ENCODE measurements at places on chromosomes 11 and 22.
A peak's percentile ranks its signal among the peaks of the same experiment; 100 is the strongest.

- H3K4me3 ChIP-seq, result peak overlapping the region; percentile 86
- no peak for DNase-seq
- peaks cover 6% of the 10 kb centered on the region for H3K36me3 ChIP-seq
- H3K27me3 ChIP-seq, result no peaks in the 10 kb centered on the region
- peaks cover 41% of the 10 kb centered on the region for H3K4me1 ChIP-seq
Observed at GRCh38 chr11:73306069-73306841, 1.8 kb upstream of the ARHGEF17 start.

DNA sequence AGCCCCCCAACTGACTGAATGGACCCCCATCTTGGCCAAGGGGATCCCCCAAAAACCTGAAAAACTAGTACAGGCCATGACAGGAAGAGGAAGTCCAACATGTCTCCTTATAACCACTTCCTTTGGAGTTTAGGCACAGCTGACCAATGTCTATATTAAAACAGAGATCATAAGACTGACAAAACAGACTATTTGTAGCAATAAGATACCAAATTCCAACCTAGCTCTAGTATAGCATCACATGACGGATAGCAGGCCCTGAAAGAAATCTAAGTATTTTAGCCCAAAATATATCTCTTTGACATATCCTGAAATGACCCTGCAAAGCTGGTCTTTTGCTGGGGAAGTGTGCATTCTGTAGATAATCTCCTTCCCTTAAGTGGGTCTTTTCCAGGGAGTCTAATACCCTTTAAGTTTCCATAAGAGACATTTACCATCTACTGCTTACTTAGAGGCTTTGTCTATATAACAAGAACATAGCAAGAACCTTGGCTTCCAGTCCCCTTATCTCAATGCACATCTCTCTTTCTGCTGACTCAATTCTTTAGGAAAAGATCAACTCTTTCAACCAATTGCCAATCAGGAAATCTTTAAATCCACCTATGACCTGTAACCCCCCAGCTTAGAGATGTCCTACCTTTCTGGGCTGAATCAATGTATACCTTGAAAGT, 34.9 kb upstream of the ACER3 start:
- H3K4me1 ChIP-seq, result peaks cover 41% of the 10 kb centered on the region
- H3K36me3 ChIP-seq, result peaks cover 4% of the 10 kb centered on the region
- H3K4me3 ChIP-seq, result no peak overlapping the region
- H3K27ac ChIP-seq, result peak overlapping the region; percentile 50

GRCh38 chr11:112318184-112318591, 57.5 kb upstream of the PLET1 start:
- H3K36me3 ChIP-seq, result peaks cover 20% of the 10 kb centered on the region
- H3K4me3 ChIP-seq, result peak overlapping the region; percentile 47
- DNase-seq, result peak; percentile 95
- peaks cover 66% of the 10 kb centered on the region for H3K4me1 ChIP-seq

DNA sequence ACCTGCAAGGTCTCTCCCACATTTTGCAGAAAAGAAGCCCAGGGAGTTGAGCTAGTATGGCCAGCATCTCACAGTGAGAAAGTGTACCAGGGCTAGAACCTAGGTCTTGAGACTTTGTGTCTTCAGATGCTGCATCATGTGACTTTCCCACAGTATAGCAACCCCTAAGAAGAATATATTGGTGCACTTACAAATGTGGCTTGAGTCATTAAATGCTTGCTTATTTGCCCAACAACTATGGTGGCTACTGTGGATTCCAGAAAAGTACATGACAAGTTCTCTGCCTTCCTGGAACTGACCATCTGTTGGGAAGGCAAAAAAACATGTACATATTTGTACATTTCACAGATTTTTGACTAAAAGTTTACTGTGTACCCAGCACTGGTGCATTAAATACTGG, 55.0 kb downstream of the POLD3 start:
- DNase-seq, result no peak
- H3K4me1 ChIP-seq, result peaks cover 18% of the 10 kb centered on the region
- H3K36me3 ChIP-seq, result peaks cover 9% of the 10 kb centered on the region
- H3K27me3 ChIP-seq, result no peaks in the 10 kb centered on the region

DNA sequence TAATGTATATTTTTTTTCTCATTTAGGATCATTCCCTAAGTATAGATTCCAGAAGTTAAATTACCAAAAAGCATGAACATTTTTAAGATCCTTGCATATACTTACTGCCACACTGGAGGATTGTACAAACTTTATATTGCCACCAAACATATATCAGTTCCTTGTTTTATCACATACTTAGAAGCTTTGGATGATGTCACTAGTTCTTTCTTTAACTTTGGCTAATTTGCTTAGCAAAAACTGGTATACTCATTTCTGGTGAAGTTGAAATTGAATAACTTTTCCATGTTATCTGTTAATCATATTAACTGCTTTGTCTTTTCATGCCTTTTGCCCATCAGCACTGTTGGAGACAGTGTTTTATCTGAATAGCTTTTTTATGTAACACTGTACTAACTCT, 31.6 kb upstream of the PRDM10 start:
- no peaks in the 10 kb centered on the region for H3K36me3 ChIP-seq
- peaks cover 2% of the 10 kb centered on the region for H3K27me3 ChIP-seq
- H3K27ac ChIP-seq, result no peak overlapping the region
- no peak for DNase-seq
- no peak overlapping the region for H3K4me3 ChIP-seq

GRCh38 chr11:67421430-67422031, 6.1 kb downstream of the CARNS1 start:
- DNase-seq, result no peak
- H3K4me1 ChIP-seq, result no peaks in the 10 kb centered on the region
- no peak overlapping the region for H3K27ac ChIP-seq
- H3K27me3 ChIP-seq, result no peaks in the 10 kb centered on the region

DNA sequence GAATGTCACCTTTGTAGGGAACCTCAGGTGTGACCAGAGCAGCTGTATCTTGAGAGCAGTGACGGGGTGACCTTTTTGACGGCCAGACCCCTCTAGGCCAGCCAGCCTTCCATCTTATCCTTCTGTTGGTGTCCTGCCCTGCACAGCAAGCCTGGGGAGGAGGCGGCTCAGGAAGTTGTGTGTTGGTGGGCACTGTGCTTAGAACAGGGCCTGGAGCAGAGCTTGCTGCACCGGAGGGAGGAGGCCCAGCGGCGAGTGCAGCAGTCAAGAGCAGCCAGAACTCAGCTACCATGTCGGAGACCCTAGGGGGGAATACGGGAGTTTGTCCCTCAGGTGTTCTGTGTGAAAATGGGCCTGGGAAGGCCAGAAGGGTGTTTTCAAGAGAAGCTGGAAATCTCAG, 129.4 kb downstream of the OSBP2 start:
- peaks cover 8% of the 10 kb centered on the region for H3K4me1 ChIP-seq
- H3K27me3 ChIP-seq, result peaks cover 48% of the 10 kb centered on the region
- DNase-seq, result no peak

GRCh38 chr11:41579546-41579945, 120.1 kb upstream of the LRRC4C start:
- H3K36me3 ChIP-seq, result no peaks in the 10 kb centered on the region
- no peaks in the 10 kb centered on the region for H3K4me1 ChIP-seq

Measured in HFFc6 (cell line).